ENCODE measurements at places on chromosomes 4 and X. TPM values are rescaled to one million over a fixed set of nuclear protein-coding genes. Genes with fewer than 3 reads are reported as not detected.

Gene MUC7
- not detected for total RNA-seq

Gene IL3RA
- total RNA-seq = 0.89 TPM

Gene FAM9B
- not detected for total RNA-seq

Gene TRMT10A
- total RNA-seq = 5.6 TPM

Gene PDGFC
- 28.9 TPM for total RNA-seq

Gene MFAP3L
- 10.6 TPM for total RNA-seq

Gene TKTL2
- total RNA-seq = not detected

Gene SPIN2A
- total RNA-seq = 1.5 TPM

Gene RPL34
- 803 TPM for total RNA-seq

DNA sequence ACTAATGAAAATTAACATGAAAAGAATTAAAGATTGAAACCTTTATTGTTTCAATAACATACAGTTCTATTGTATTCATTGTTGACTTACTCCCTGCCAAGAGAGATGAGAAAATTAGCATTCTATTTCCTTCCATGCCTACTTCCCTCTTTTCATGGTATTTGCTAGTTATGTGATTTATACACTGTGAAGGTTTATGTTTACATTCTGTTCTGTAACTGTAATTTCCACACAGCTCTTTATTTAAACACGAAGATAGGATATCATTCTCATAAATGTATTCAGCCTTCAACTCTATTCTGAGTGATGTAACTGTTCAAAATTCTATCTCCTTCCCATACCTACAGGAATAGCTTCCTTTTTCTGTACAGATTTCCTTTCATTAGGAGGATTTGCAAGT, 6.6 kb downstream of the CCDC110 start:
- no peaks in the 10 kb centered on the region for H3K36me3 ChIP-seq
- H3K27me3 ChIP-seq = no peaks in the 10 kb centered on the region
- no peak overlapping the region for H3K27ac ChIP-seq
- H3K4me1 ChIP-seq = no peaks in the 10 kb centered on the region

GRCh38 chr4:30718021-30718542, 2.1 kb upstream of the PCDH7 start:
- peak; percentile 72 for DNase-seq
- no peaks in the 10 kb centered on the region for H3K36me3 ChIP-seq
- H3K4me1 ChIP-seq = no peaks in the 10 kb centered on the region
- no peak overlapping the region for H3K27ac ChIP-seq
- H3K27me3 ChIP-seq = no peaks in the 10 kb centered on the region

- H3K4me3 ChIP-seq = no peak overlapping the region
- no peak overlapping the region for H3K27ac ChIP-seq
- DNase-seq = no peak
- H3K36me3 ChIP-seq = no peaks in the 10 kb centered on the region
Observed at GRCh38 chr4:75172551-75172950, 239.6 kb downstream of the PARM1 start.

DNA sequence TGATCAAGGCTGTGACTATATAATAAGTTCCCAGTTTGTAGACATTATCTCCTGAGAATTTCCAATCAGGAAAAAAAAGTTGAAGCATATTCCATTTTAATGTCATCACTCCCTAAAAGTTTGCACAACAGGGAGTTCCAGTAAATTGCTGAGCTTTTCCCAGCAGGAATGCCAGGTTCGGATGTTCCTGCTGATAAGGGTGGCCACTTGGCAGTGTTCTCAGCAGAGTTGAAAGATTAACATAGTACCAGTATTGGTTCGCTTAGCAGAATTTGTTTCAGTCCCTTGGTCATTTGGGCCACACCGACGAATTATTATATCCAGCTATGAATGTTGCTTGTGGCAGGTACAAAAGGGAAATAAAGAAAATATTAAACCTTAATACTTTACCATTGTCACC, 5.2 kb upstream of the CXCL2 start:
- DNase-seq = no peak
- H3K4me3 ChIP-seq = no peak overlapping the region
- peaks cover 6% of the 10 kb centered on the region for H3K4me1 ChIP-seq
- H3K27ac ChIP-seq = no peak overlapping the region
- no peaks in the 10 kb centered on the region for H3K36me3 ChIP-seq

DNA sequence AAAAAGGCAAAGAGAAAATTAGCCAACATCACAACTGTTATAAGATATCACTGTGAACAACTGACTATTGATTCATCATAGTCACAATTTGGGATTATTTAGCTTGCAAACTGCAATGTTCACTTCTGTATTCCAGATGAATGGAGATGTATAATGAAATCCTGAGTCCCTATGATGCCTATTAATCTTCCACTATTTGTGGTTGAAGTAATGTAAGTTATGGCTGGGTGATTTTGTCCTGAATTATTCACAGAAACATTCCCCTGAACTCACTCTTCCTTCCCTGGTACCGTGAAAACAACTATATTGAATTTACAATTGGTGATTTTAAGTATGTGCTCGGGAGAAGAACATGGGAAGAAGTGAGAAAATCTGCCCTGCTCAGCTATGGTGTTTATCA, 50.8 kb upstream of the NPFFR2 start:
- H3K4me1 ChIP-seq = no peaks in the 10 kb centered on the region
- no peaks in the 10 kb centered on the region for H3K27me3 ChIP-seq
- no peak for DNase-seq
- no peak overlapping the region for H3K27ac ChIP-seq
- no peaks in the 10 kb centered on the region for H3K36me3 ChIP-seq
- no peak overlapping the region for H3K4me3 ChIP-seq

DNA sequence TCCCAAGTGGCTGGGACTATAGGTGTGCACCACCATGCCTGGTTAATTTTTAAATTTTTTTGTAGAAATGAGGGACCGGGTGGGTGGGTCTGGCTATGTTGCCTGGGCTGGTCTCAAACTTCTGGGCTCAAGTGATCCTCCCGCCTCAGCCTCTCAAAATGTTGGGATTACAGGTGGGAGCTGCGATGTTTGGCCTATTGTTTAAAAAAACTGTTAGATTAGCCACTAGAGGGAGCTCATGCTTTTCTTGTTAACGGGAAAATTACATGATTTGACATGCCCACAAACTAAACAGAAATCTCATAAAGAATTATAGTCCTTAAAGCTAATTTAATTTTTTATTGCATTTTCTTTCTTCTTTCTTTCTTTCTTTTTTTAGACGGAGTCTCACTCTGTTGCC, 5.0 kb upstream of the SDAD1 start:
- H3K4me1 ChIP-seq = no peaks in the 10 kb centered on the region
- no peaks in the 10 kb centered on the region for H3K36me3 ChIP-seq
- no peak overlapping the region for H3K4me3 ChIP-seq
- H3K27ac ChIP-seq = no peak overlapping the region
- no peak for DNase-seq

- H3K4me1 ChIP-seq = no peaks in the 10 kb centered on the region
- no peaks in the 10 kb centered on the region for H3K27me3 ChIP-seq
- DNase-seq = no peak
- no peak overlapping the region for H3K4me3 ChIP-seq
- H3K27ac ChIP-seq = no peak overlapping the region
- H3K36me3 ChIP-seq = no peaks in the 10 kb centered on the region
Observed at GRCh38 chrX:13377550-13377934, 57.7 kb upstream of the ATXN3L start.

- H3K36me3 ChIP-seq = no peaks in the 10 kb centered on the region
- DNase-seq = no peak
- no peaks in the 10 kb centered on the region for H3K27me3 ChIP-seq
- H3K4me3 ChIP-seq = no peak overlapping the region
- no peaks in the 10 kb centered on the region for H3K4me1 ChIP-seq
- no peak overlapping the region for H3K27ac ChIP-seq
Observed at GRCh38 chr4:11748164-11748872, 319.6 kb upstream of the HS3ST1 start.

- no peak for DNase-seq
- peaks cover 15% of the 10 kb centered on the region for H3K4me1 ChIP-seq
- no peak overlapping the region for H3K4me3 ChIP-seq
- no peaks in the 10 kb centered on the region for H3K27me3 ChIP-seq
- H3K36me3 ChIP-seq = no peaks in the 10 kb centered on the region
Observed at GRCh38 chr4:26907731-26908599, 47.3 kb downstream of the STIM2 start.

DNA sequence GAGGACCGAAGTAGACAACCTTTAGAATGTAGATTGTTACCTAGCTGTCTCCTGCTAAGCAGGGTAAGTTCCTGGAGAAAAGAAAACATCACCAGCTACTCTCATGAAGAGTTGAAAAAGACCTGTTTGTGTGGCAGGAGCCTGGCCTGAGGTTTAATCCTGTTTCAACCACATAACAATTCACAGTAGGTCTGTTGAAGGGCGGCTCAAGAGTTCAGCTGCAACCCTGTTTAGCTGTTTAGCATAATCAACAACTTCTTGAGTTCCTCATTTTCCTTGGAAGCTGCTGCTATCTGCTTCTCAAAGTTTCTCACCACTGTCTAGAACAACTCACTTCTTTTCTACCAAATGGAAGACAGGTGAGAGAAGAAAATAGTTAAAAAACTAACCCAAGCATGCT, 170.4 kb upstream of the TET2 start:
- H3K4me3 ChIP-seq = no peak overlapping the region
- no peak overlapping the region for H3K27ac ChIP-seq
- no peaks in the 10 kb centered on the region for H3K36me3 ChIP-seq
- H3K27me3 ChIP-seq = no peaks in the 10 kb centered on the region
- H3K4me1 ChIP-seq = no peaks in the 10 kb centered on the region
- no peak for DNase-seq

DNA sequence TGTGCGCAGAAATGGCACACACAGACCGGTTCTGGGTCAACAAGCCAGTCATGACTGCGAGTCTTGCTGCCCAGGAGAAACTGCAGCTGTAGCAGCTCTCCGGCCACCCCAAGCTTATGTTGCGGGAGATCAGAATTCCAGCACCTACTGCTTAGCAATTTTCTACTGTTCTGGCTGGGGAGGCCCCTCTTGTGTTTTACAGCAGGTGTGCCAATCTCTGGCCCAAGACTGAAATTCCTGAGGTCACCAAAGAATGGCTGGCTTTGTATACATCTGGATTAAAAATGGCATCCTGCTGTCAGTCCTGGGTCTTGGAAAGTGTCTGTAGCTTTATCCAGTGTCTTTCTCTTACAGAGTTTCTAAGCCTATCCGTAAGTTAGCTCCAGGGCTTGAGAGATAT, 68.9 kb upstream of the TRAM1L1 start:
- H3K36me3 ChIP-seq = no peaks in the 10 kb centered on the region
- DNase-seq = no peak
- H3K4me1 ChIP-seq = no peaks in the 10 kb centered on the region
- no peaks in the 10 kb centered on the region for H3K27me3 ChIP-seq
- H3K27ac ChIP-seq = no peak overlapping the region
- no peak overlapping the region for H3K4me3 ChIP-seq

DNA sequence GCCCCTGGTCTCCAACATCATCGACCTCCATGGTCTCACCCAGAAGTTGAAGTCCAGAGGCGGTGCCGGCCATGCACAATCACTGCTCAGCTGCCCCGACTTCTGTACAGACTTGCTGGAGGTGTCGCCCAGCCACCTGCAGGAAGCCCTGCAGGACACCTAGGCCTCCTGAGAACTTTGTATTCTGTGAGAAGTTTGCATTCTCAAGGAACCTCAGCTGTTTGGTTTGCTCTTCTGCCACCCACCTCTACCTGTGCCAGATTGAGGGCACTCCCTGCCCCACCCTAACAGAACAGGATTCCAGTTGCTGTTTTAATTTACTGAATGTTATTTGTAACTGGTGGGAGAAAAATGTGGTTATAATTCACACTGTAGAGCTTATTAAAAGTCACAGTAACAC, 46.8 kb downstream of the TRIM61 start:
- H3K4me3 ChIP-seq = no peak overlapping the region
- H3K4me1 ChIP-seq = no peaks in the 10 kb centered on the region

DNA sequence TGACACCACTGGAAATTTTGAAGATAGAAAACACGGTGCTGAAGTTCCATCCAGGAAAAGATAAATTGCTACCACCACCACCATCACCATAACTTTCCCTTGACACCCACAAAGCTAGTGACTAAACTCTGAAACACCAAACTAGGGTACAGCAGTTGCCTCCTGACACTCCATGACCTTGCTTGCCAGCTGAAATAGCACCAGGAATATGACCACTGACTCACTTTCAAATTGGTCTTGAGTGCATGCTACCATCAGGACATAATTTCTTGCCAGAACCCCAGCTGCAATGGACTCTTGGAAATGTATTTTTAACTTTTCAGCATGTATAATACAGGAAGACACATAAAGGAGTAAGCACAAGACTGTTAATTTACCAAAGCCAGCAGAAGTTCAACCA, 283.3 kb downstream of the CENPC start:
- no peaks in the 10 kb centered on the region for H3K4me1 ChIP-seq
- DNase-seq = no peak
- H3K27ac ChIP-seq = no peak overlapping the region
- H3K36me3 ChIP-seq = no peaks in the 10 kb centered on the region
- no peak overlapping the region for H3K4me3 ChIP-seq

- no peaks in the 10 kb centered on the region for H3K36me3 ChIP-seq
- H3K4me1 ChIP-seq = no peaks in the 10 kb centered on the region
- no peaks in the 10 kb centered on the region for H3K27me3 ChIP-seq
- no peak overlapping the region for H3K4me3 ChIP-seq
Observed at GRCh38 chrX:155870958-155871357, 10.2 kb upstream of the VAMP7 start.

DNA sequence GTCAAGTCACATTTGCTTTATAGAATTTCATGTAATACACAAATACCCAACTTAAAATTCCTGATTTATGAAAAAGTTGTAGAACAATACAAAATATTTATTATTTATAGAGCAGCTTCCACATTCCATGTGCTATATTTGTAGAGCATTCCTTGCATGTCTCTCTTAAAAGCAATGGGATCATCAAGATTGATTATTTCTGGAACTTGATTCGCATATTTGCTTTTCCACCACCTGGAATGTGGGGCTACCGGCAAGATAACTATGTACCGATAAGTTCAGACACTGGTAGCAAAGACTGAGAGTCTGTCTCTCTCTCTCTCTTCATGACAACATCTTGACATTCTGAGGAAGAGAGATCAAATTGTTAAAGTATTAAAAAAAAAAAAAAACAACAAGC, 59.3 kb downstream of the MAPK10 start:
- no peaks in the 10 kb centered on the region for H3K36me3 ChIP-seq
- no peak for DNase-seq
- H3K27ac ChIP-seq = no peak overlapping the region
- no peaks in the 10 kb centered on the region for H3K27me3 ChIP-seq
- H3K4me1 ChIP-seq = peaks cover 7% of the 10 kb centered on the region
- H3K4me3 ChIP-seq = no peak overlapping the region

- no peak overlapping the region for H3K4me3 ChIP-seq
- DNase-seq = no peak
- H3K27me3 ChIP-seq = no peaks in the 10 kb centered on the region
- H3K36me3 ChIP-seq = no peaks in the 10 kb centered on the region
- no peaks in the 10 kb centered on the region for H3K4me1 ChIP-seq
Observed at GRCh38 chrX:18542905-18543304, 117.5 kb downstream of the CDKL5 start.

DNA sequence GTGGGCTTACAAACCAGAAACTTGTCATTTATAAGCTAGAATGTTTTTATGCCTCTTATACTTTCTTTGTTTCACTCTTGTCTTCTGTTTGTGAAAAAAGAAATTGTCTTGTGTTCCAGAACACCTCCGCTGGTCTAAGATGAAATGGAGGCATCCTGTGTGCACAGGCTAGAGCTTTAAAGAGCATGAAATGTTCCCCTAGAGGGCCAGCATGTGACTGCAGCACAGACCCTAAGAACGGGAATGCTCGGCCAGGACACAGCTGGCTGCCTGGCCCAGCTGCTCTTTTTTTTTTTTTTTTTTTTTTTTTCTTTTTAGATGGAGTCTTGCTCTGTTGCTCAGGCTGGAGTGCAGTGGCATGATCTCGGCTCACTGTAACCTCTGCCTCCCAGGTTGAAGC, 33.6 kb downstream of the SETD7 start:
- H3K27me3 ChIP-seq = no peaks in the 10 kb centered on the region
- peaks cover 14% of the 10 kb centered on the region for H3K36me3 ChIP-seq
- H3K4me3 ChIP-seq = no peak overlapping the region
- H3K4me1 ChIP-seq = peaks cover 3% of the 10 kb centered on the region
- DNase-seq = no peak
- H3K27ac ChIP-seq = no peak overlapping the region
